Keratinocyte (primary cell): ENCODE measurements at places on chromosomes 5 and 9. TPM values are rescaled to one million over a fixed set of nuclear protein-coding genes. Genes with fewer than 3 reads are reported as not detected.

GRCh38 chr5:122779451-122779850 lies 4.6 kb downstream of the SNX2 start:
- H3K4me1 ChIP-seq, result peaks cover 8% of the 10 kb centered on the region
- DNase-seq, result no peak
- H3K27me3 ChIP-seq, result no peaks in the 10 kb centered on the region

GRCh38 chr5:148859703-148860102 lies 33.3 kb downstream of the ADRB2 start:
- peaks cover 11% of the 10 kb centered on the region for H3K4me1 ChIP-seq
- H3K36me3 ChIP-seq, result no peaks in the 10 kb centered on the region
- H3K27ac ChIP-seq, result no peak overlapping the region
- H3K4me3 ChIP-seq, result no peak overlapping the region
- DNase-seq, result no peak

DNA sequence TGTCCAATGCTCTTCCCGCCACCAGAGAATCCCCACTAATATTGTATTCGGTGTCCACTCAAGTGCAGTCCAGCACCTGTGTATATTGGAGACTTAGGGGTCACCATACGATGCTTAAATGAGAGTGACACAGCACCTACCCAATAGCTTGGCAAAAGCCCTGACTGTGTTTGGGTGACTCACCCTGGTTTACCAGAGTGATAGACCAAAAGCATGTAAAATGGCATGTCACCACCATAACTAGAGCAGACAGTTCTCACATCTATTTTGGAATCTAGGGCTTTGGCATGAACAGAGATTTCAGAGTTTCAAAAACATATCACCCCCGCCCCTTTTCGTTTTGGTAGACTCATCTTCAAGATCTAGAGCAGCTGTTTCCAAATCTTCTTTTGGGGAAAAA lies 217.3 kb upstream of the RASEF start:
- no peak overlapping the region for H3K4me3 ChIP-seq
- H3K27me3 ChIP-seq, result no peaks in the 10 kb centered on the region
- DNase-seq, result no peak
- H3K4me1 ChIP-seq, result peaks cover 18% of the 10 kb centered on the region
- H3K27ac ChIP-seq, result no peak overlapping the region

SLC6A3 gene
- 0.03 TPM in 1 of 3 replicates, not detected in the others for polyA plus RNA-seq

GRXCR2 gene
- 0.03 to 0.05 TPM in 2 of 3 replicates, not detected in the other for polyA plus RNA-seq
